ENCODE measurements at places on chromosomes 2 and 18.

GRCh38 chr2:188974164-188974563 lies at the start of gene COL3A1:
Gene COL3A1, plus strand, starts transcription at chr2:188974373. Its CDS starts 117 bp downstream, at chr2:188974490.
- no peak for DNase-seq

GRCh38 chr18:77865853-77866252 lies 616.2 kb downstream of the GALR1 start:
- DNase-seq: no peak

- DNase-seq: no peak
Observed at GRCh38 chr2:45244928-45245327, 235.7 kb upstream of the SIX2 start.

DNA sequence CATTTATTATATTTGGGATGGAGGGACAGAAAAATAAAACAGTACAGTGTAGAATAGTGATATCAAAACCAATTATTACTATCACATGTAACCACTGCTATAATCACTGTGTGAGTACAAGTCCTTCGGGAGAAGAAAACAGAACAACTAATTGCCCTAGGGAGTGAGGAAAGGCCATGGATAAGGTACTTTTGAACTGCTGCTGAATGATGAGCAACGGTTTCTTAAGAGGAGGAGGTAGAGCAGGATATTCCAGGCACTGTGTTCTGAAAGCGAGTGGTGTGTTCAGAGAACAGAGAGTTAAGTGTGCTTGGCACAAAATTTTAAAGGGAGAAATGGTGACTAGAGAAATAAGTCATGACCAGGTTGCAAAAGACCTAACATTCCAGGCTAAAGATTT lies 134.2 kb downstream of the CALCRL start:
- no peak for DNase-seq

- no peak for DNase-seq
Observed at GRCh38 chr2:43131890-43132682, 94.3 kb downstream of the ZFP36L2 start.

DNA sequence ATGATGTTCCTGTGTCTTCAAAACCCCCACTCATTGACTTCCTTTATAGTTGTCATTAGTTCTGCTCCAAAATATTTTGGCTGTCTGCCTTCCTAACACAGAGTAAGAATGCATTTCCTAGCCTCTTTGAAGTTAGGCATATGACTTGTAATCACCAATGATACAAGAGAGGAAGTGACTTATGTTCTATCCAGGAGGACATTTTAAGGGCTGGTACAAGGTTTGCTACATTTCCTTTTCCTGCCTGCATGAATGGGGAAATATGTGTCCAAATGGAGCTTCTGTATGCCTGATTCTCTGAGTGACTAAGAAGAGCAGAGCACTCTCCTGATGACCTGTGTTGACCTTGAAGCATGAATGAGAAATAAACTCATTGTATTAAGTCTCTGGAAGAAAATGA lies 115.1 kb downstream of the PLCL1 start:
- no peak for DNase-seq

DNA sequence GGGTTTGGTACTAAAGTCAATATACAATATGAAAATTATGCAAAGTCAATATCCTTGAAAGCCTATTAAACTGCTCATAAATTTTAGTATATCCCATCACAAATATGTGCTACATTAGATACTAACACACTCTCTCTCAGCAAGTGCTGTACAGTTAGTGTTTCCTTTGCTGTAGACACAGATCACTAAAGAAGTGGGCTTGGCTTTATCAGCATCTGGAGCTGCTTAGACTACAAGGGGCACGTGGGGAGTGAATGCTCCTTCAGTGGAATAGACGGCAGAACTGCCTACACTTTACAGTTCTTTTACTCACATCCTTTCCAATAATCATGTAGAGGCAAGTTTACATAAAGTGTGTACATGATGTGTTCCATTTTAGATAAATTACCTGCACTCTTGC lies 26.0 kb upstream of the EFEMP1 start:
- DNase-seq: no peak

GRCh38 chr2:163441603-163442002 lies 294.2 kb downstream of the FIGN start:
- no peak for DNase-seq

DNA sequence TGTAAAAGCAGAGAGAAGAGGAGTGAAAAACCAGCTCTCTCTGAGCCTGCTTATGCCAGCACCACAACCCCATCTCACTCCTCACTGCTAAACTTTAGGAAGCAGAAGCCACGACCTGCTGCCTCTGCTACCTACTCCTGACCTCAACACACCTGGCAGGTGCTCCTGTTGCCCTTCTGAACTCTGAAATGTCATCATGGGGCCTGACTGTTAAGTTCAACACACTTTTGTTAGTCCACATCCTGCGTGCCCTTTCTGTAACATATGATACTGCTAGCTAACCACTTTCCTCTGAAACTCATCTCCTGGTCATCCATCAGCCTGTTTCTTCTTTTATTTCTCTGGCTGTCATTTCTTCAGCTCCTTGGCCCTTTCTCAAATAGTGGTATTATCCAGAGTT lies 118.1 kb downstream of the EPB41L3 start:
- DNase-seq: no peak

GRCh38 chr2:223805008-223805407 lies 32.4 kb downstream of the AP1S3 start:
- DNase-seq: no peak

GRCh38 chr18:56445422-56445821 lies 193.0 kb downstream of the TXNL1 start:
- no peak for DNase-seq

- DNase-seq: no peak
Observed at GRCh38 chr2:236642584-236643291, 73.1 kb downstream of the ACKR3 start.

DNA sequence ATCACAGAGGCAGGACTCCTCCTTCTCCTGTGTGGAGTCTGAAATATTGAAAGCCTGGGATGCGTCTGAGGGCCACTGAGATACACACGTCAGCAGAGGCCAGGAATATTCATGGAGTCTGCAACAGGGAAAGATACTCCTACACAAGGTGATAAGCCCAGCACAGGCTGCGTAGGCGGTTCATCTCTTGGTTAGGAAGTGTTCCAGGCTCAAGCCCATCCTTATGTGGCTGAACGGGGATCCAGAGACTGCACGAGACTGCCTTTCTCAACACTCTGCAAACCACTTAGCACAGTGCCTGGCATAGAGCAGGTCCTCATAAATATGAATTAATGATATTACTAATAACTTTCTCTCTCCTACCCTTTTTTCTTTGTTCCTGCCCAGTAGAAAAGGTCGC lies 29.2 kb upstream of the AGPS start:
- no peak for DNase-seq

GRCh38 chr2:209160800-209161588 lies 262.9 kb upstream of the MAP2 start:
- DNase-seq: no peak

DNA sequence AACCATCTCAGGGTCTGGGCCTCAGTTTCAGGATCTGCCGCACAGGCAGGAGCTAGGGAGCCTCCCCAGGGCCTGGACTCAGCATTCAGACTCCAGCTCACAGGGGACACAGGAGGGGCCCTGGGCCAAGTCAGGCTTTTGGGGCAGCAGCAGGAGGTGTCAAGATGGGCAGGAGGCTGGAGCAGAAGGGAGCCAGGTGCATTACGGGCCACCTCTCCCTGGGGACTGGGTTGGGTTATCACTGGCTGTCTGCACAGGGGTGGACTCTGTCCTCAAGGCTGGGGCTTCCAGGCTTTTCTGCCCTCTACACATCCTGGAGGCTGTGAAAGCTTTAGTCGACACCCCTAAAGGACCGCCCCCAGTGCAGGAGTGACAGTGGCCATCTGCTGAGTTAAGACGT lies 20.0 kb downstream of the AQP12A start:
- DNase-seq: no peak

GRCh38 chr18:50312296-50313030 lies 25.0 kb upstream of the CXXC1 start:
- no peak for DNase-seq

DNA sequence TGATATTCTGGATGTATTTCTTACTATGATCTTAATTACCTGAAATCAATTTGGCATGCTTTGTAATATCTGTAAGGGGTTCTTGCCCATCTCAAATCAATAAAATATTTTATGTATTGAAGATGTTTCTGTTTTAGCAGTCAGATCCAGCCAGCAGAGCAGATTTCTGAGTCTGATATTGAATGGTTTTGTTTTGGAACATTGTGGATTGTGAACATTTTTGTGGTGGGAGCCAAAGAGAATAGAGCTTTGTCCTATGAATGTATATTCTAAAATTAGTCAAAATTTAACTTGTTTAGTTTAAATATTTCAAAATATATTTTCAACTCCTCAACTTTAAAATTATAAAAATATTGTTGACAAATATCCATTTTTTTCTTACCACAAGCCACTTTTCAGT lies 197.0 kb downstream of the UBE2E3 start:
- no peak for DNase-seq

DNA sequence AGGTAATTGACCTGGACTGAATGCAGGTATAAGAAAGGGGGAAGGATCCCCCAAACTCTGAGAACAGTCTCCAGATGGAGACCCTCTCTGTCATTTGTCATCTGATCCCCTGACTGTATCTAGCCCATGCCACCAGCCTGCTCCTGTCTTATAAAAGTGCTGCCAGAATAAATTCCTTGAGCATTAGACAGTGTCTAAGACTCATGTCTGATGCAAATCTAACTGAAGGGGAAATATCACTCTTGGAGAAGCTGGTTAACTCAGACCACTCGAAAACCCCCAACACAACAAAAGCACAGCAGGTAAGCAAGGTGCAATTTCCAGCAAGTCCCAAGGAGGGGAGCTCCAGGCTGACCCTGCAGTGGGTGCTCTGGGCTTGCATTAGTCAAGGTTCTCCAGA lies 40.9 kb upstream of the KDM3A start:
- DNase-seq: no peak

All from bone marrow (tissue), 2 donors.